ENCODE measurements at places on chromosomes 5 and 9.

- DNase-seq = no peak
Observed at GRCh38 chr5:112372543-112372942, 46.5 kb downstream of the EPB41L4A start.

DNA sequence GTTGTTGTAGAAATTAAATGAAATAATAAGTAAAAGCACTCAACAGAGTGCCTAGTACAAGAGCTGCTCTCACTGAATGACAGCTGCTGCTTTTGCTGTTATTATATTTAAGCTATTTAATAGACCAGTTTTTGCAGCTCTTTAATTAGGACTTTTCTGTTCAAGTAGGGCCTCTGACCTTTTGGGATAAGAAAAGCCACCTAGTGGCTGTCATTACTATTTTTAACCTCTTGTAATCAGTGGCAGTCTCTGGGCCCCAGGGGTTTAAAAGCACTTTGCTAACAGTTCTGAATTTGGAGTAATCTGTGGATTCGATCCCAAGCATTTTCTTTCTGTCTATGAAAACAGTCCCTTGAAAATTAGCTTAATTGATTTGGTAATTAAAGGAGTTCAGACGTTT lies 121.1 kb downstream of the NUDT12 start:
- DNase-seq = no peak

- DNase-seq = no peak
Observed at GRCh38 chr9:68577774-68578591, 37.3 kb upstream of the TMEM252 start.

GRCh38 chr5:29485333-29485732 lies 1708.2 kb upstream of the CDH6 start:
- no peak for DNase-seq

- DNase-seq = no peak
Observed at GRCh38 chr9:34437006-34437925, 21.1 kb downstream of the FAM219A start.

GRCh38 chr5:43314724-43315123 lies 1.5 kb upstream of the HMGCS1 start:
- DNase-seq = no peak

GRCh38 chr5:18105449-18105848 lies 471.2 kb downstream of the TAF11L14 start:
- no peak for DNase-seq

GRCh38 chr9:123425261-123425821 lies 69.3 kb downstream of the CRB2 start:
- DNase-seq = no peak

GRCh38 chr9:137430723-137431415 lies 7.7 kb downstream of the NOXA1 start:
- no peak for DNase-seq

GRCh38 chr5:95621839-95622629 lies 2.1 kb downstream of the GPR150 start:
- no peak for DNase-seq

DNA sequence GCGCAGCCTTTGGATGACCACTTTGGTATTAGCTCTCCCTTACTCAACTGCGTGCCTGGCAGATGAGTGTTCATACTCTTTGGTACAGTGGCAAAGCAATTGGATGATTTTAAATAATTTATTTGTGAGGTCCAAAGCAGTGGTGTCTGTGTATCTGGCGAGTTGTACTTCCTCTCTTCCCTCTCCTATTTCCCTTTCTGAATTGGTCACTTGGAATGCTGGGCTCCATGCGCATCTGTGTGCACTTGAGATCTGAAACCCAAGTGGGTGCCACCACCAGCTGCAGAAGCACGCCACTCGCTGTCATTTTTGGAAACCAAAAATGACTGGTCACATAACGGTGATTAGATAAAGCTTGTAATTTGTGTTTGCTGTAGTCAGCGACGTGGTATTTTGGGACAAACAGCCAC lies 386.0 kb upstream of the KLF4 start:
- no peak for DNase-seq

DNA sequence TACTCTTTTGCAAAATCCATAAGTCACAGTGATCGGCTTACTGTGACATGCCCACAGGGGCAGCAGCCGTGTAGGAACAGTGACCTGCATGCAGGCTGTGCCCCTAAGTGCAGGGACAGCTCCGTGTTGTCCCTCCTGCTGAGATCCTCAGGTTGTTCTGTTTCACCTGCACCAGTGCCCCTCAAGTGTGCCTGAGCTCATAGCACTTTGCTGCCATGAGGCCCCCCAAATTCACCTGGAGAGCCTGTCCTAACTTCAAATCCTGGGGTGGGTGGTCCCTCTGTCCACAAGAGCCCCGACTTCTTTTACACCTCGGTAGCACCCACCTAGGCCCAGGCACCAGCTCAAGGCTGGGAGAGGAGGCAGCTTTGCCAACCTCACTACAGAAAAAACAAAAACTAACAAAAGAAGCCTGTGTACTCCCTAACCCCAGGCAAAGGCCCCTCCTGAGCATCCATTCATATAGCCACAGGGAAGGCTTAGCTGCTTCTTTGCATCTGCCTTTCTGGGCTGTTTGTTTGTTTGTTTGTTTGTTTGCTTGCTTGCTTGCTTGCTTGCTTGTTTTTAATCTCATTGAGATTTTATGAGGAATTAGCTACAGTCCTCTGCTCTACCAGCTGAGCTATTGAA lies 214.5 kb downstream of the AUH start:
- no peak for DNase-seq

DNA sequence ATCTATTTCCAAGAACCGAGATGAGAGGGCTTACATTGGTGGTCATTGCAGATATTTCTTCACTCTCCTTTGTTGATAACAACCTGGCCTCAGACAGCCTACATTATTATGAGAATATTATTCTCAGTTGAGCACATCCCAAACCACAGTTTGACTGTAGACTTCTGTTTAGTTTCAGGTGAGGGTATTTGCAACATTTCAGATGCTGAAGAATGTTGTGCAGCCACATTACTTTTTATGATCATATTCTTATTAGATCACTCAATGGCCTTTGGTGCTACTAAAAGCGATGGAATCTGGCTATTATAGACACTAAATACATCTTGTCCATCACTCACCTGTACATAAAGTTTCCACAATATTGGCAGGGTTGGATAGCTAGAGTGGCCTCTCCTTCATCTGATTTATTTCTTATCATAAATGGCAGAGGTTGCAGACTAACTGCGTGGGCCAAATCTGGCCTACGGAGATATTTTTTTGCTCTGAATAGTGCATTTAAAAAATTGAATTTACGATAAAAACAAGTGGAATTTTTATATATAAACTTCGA lies 26.2 kb upstream of the RICTOR start:
- no peak for DNase-seq

DNA sequence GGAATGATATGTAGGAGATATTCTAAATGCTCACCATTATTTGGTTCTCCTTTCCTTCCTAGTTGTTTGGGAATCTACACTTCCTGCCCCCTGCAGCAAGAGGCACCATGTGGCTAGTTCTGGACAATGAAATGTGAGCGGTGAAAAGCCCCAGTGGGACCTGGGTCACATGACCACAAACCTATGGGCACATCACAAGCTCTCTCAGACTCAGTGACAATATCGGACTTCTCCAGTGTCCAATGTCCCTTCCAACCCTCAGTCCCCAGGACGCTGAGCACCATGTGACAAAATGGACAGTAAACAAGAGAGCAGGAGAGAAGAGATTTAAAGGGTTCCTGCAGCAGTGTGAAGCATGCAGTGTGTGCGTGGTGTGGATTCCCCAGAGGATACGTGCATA lies 44.6 kb upstream of the FOXE1 start:
- DNase-seq = no peak

GRCh38 chr9:70772601-70773000 lies 348.8 kb downstream of the TRPM3 start:
- no peak for DNase-seq

- DNase-seq = no peak
Observed at GRCh38 chr5:42572313-42572712, 149.1 kb downstream of the GHR start.

GRCh38 chr9:136029556-136029955 lies 65.5 kb downstream of the NACC2 start:
- DNase-seq = no peak

- DNase-seq = no peak
Observed at GRCh38 chr5:59367791-59368394, 525.6 kb downstream of the PDE4D start.

DNA sequence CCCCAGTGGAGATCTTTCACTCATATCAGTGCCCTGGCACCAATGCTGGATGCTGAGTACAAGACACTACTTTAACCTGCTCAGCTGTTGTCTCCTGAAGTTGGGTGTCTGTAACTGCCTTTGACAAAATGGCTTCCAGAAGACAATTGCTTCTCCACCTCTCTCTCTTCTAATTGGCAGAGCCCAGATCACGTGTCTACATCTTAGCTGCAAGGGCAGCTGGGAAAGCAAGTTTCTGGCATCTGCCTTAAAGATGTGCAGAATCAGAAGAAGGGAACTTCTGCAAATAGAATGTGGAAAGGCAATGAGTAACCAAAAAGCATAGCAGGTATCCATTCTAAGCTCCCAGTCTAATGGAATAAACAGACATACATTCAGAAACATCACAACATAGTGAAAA lies 81.1 kb downstream of the PDZD2 start:
- DNase-seq = no peak

- DNase-seq = no peak
Observed at GRCh38 chr9:130297371-130297770, 31.8 kb downstream of the HMCN2 start.

- no peak for DNase-seq
Observed at GRCh38 chr9:89444274-89444673, 53.6 kb downstream of the SEMA4D start.

- no peak for DNase-seq
Observed at GRCh38 chr5:155332618-155333017, 319.1 kb downstream of the KIF4B start.

GRCh38 chr5:13357929-13358328 lies 586.6 kb downstream of the DNAH5 start:
- no peak for DNase-seq

- DNase-seq = no peak
Observed at GRCh38 chr5:20300110-20300509, 312.1 kb upstream of the CDH18 start.

DNA sequence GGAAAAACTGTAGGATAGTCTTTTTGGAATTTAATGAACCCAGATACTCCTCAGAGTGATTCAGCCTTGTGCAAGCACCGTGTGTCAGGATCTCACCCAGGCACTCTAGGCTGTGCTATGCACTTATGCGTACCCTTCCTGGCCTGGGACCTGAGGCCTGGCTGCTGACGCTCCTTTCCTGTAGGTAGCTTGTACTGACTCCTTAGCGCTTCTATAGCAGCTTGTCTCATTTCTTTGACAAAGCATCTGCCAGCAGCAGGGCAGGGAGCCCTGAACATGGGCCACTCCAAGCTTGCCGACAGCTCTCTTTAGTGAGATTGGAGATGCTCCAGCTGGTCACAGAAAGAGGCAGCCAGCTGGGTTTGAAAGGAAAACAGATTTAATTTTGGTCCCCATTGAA lies 147.3 kb downstream of the SGCD start:
- DNase-seq = no peak

DNA sequence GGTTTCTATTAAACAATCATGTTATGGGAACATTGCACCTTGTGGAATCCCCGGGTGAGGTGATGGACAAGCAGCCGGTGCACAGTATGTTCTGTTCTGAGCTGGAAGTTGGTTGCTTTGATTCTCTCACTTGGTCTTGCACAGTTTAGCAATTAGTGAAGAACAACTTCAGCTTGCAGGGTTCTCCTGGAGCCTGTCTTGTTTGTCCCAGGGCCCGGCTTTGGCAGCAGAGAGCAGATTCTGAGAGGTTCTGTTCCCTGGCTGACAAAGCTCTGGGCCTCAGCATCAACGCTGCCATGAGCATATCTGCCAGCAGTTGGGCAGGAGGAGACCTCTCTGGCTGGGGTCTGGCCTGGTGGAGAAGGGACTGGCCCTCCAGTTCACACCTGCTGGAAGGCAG lies 16.9 kb downstream of the GADD45G start:
- DNase-seq = no peak

- no peak for DNase-seq
Observed at GRCh38 chr5:130171699-130172098, 267.4 kb downstream of the CHSY3 start.

GRCh38 chr9:117300371-117301110 lies 114.3 kb downstream of the ASTN2 start:
- no peak for DNase-seq

DNA sequence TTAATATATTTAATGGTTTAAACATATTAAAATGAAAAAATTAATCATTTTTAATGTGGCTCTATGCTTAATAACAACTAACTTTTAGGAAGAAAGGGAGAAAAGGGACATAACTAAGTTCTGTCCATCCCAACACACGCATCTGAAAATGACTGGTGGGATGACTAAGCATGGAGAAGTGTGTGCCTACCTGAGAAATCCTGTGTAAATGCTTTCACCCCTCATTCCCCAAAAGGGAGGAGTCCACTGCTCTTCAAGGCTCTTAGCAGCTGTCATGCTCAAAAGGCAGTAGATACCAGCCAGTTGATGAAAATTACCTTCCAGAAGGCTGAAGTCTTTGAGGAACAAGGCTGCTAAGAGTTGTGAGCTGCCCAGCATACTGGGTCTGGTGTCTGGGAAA lies 130.9 kb downstream of the NFIB start:
- no peak for DNase-seq

- no peak for DNase-seq
Observed at GRCh38 chr5:125113328-125113727, 366.9 kb upstream of the ZNF608 start.

GRCh38 chr5:73796164-73797131 lies 170.5 kb downstream of the ARHGEF28 start:
- no peak for DNase-seq

- DNase-seq = no peak
Observed at GRCh38 chr5:80139466-80139972, 104.4 kb downstream of the THBS4 start.

DNA sequence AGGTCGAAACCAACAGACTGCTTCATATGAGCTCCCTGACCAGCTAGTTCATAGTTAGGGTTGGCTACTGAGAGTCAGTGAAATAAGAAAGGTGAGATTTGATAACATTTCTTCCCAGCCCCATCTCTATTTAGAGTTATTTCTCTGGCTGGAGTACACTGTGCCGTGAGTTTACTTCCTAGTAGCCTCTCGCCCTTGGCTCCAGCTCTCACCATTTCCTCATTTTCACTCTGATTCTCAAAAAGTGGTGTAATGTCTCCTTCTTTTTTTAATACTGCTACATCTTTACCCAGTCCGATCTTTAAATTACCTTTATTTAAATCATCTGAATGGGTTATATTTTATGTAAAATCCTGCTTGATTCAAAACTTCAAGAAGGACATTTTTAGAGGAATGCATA lies 100.4 kb upstream of the FAM174A start:
- DNase-seq = no peak

All from stimulated activated CD8-positive, alpha-beta memory T cell treated with anti-CD3 and anti-CD28 coated beads, Interleukin-15, amount 100 ng/mL, for 4 hours (primary cell).